ENCODE measurements at places on chromosomes 1 and 21.

GRCh38 chr1:99660496-99660895 lies 14.6 kb downstream of the PALMD start:
- DNase-seq = no peak

- no peak for DNase-seq
Observed at GRCh38 chr1:159088546-159089183, 12.1 kb upstream of the AIM2 start.

GRCh38 chr1:19484798-19485361 lies 459 bp downstream of the CAPZB start:
- no peak for DNase-seq

- no peak for DNase-seq
Observed at GRCh38 chr1:923991-924655, 400 bp downstream of the SAMD11 start.

DNA sequence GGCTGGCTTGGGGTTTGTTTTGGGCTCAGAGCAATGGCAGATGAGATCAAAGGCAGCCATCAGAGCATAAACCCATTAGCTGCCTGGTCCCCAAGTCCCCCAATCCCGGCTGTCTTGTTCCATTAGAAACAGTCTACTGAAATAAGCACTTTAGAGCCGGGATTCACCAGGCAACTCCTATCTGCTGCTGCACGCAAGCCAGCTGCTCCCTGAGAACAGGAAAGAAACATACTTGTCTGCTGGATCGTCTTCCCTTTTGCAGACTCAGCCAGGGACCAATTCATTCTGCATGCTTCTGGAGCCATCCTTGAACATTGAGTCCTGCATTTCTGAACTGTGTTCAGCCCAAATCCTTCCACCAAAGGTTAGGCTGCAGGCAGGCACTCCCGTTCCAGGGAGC lies 21.8 kb downstream of the RXRG start:
- DNase-seq = no peak

DNA sequence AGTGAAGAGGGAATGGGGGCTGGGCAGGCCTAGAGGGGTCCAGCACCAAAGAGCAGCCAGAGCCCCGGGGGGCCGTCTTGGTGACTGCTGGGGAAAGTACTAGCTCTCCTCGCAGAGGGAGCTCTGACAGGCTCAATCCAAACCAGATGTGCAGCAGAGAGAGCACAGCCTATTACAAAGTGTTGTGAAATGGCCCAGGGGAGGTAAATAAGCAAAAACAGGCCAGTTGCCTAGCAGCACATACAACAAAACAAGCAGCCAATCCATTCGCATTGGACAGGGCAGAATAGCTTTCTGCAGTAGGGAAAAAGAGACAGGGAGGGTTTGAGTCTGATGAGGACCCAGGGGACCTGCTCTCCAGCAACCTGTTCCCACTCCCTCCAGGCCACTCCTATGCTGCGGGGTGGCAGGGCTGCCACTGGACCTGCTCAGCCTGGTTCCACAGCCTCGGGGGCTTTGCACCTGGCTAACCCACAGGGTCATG lies 239.6 kb upstream of the FGGY start:
- no peak for DNase-seq

- DNase-seq = no peak
Observed at GRCh38 chr1:51293898-51294515, 36.4 kb downstream of the TTC39A start.

DNA sequence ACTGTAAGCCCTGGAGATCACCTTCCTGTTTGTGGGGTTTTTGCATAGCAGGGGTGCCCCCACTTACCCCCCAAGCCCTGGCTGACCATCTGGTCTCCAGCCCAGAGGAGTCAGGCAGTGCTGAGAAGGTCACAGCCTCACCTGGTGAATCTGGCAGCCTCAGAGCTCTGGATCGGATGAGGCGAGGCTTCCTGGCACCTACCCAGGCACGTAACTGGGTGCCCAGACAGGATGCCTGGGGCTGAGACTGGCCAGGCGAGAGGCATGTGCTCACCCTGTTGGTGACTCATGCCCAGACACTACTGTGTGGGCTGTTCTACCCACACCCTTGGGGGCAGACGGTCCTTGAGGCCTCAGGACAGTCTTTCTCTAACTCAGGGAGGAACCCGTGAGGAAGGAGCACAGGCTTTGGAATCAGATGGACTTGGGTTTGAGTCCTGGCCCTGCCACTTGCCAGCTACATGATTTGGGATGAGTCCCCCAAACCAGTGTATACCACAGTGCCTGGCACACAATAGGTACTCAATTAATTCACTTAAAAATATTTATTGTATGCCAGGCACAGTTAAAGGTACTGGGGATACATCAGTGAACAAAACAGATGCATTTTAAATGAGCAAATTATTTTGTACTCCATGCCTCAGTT lies 15.1 kb upstream of the PADI3 start:
- DNase-seq = peak; percentile 97

DNA sequence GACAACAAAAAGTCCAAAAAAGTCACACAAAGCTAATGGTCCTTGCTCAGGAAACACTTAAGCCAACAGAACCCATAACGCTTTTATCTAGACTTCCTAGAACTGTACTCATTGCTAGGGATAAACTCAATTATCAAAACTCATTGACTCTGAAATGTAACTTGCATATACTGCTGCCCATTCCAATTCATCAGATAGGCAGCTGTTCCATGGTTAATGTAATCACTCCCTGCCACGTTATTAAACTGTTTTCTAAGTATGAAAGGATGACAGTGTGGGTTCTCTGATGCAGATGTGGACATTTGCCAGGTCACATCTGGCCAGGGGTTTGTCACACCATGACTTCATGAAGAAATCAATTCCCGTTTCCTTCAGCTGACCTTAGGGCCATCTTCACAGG lies 30.3 kb upstream of the DNAJC11 start:
- DNase-seq = no peak

- no peak for DNase-seq
Observed at GRCh38 chr1:45351508-45351907, 11.3 kb upstream of the MUTYH start.

GRCh38 chr1:90262791-90263190 lies 267.9 kb downstream of the ZNF326 start:
- no peak for DNase-seq

DNA sequence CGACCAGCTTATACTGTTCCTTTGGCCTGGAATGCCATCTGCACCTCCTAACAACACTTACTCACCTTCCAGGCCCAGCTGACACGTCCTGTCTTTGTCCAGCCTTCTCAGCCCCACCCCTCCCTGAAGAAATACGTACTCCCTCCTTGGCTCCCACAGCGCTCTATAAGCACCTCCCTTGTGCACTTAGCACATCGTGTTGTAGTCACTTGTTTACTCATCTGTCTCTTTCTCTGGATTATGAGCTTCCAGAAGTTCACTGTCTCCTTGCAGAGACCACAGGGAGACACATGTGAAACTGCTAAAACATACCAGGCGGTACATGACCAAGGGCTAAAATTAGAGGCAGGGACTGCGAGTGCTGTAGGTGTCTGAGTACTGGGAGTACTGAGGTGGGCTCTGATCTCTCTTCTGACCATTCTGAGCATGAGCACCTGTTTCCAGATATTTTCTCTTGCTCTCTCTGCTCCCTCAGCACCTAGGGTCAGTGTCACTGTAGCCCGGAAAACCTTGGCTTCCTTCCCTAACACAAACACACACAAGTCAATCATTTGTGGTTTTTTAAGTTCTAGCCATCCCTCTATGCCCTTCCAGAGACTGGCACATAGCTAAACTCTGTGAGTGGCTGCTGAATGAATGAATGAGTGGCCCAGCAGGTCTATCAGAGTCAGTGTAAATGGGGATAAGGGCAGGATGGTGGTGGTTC lies 5.1 kb downstream of the DCST1 start:
- no peak for DNase-seq

DNA sequence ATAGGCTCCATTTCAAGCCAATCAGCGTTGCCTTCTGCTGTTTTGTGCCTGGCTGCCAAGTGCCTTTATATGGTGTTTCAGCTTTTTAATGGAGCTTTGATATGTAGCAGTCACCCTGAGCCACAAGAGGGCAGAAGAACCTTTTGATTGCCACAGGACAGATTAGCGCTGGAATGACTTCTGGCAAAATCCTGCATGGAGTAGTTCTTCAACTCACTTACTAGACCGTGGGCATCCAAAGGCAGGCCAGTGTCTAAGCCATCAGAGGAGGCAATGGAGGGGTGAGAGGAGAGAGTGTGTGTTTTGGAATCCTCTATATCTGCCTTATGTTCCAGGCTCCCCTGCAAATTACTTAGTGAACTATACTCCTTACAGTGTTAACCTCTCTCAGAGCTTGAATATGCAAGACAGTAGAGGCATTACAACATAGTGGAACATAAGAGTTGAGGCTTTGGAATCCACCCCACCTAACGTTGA lies 56.2 kb downstream of the ST3GAL3 start:
- DNase-seq = peak; percentile 89

- DNase-seq = no peak
Observed at GRCh38 chr1:192545896-192546521, 29.6 kb upstream of the RGS1 start.

- DNase-seq = no peak
Observed at GRCh38 chr1:241212628-241213027, 144.4 kb downstream of the RGS7 start.

DNA sequence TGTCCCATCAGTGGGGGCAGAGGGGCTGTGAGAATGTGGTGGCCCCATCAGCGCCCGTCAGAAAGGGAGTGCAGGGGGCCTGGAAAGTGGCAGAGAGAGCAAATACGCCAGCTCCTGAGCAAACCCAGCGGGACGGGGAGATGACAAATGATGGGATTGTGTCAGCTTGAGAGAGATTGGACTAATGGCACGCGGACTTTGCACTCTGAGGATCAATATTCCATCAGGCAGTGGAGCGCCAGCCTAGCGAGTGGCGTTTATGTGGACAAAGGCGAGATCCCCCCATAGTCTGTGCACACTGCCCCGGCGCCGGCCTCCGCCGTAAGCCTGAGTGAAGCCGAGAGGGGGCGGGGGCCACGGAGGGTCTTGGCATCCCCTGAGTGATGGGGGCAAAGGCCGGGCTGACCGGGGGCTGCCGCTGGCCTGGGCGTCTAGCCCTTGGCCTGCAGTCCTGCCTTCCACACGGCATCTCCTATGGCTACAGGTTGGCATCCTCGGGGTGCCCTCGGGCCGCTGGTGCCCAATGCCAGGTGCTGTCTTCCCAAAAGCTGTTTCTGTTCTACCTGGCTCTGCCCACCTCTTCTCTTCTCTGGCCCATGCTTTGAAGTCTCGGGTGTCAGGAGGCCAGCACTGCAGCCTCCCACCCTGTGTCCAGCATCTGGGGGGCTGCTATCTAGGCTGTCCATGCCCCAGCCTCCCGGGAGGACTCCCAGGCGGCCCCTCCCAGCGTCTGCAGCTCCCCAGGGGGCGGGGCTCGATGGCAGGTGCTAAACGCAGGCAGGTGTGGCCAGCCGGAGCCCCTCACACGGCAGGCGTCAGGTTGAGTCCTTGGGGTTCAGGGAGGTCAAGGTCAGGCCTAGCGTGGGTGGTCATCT lies 46.5 kb downstream of the PRDM16 start:
- DNase-seq = no peak
